Stimulated activated CD8-positive, alpha-beta memory T cell treated with anti-CD3 and anti-CD28 coated beads, Interleukin-15, amount 100 ng/mL, for 48 hours (primary cell): ENCODE measurements at places on chromosomes 1 and 21.

- no peak for DNase-seq
Measured at GRCh38 chr1:110056776-110057175, 13.7 kb downstream of the ALX3 start.

DNA sequence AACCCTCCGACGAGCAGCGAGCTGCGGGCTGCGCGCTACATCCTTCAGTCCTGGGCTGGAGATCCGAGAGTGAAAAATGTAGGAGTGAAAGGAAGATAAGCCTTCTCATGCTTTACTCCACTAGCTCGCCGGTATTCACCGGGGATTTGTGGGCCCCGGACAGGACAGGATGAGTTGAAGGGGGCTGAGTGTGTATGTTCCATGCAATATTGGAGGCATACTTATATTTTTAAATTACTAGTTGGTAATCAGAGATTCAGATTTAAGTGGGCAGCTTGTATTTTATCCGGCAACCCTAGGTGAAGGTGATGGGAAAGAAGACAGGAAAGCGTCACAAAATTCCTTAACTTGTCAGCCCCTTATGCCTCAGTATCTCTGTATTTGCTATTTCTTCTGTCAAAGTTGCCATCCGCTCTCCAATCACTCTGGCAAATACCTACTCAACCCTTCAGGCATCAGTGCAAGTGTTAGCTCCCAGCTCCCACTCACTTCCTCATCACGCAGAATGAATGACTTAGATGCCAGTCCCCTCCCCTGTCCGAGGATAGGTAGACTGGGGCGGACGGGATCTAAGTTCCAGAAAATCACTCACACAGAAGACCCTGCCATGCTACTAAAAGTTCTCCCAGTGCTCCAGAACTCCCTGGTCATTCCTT is 503 bp upstream of the PIGM start:
- no peak for DNase-seq

- no peak for DNase-seq
Measured at GRCh38 chr1:210076620-210077019, 138.6 kb downstream of the SYT14 start.

DNA sequence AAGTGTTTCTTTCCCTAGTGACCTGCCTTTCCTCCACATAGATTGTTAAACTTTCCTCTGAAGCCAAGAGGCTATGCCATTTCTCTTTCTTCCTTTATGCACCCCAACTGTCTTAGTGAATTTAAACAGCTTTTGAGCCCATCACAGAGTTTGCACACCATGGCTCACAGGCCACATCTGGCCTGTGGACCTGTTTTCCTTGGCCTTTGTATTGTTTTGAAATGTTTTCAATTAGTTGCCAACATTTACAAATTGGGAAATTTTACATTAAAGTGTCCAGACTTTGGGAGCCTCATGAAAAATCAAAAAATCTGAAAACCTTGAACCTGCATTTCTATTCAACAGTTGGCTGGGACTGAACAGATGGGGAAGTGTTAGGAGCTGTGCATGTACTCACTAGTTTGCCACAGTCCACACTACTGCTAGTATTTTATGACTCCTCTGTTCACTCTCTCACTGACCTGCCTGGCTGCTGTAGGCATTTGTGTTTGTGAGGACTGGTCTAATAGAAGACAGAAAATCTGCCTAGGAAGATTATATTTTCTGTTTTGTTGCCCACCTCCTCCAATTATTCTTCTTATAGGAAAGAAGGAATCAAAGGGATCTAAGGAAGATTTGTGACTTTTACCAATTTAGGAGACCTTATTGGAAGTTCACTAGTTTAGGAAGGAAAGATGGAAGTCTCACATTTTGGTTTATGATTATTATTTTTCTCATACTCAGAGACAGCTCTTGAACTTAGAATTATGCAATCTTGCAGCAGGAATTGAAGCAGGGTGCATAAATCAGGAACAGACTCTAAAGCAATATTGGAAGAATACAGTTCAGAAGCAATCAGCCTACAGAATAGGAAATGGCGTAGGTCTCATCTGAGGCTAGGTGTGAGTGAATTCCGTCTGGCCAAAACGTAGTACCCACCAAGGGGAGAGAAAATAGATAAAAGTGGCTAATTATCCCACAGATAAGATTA is 134.7 kb downstream of the HLX start:
- no peak for DNase-seq

GRCh38 chr1:47024141-47024801 is 802 bp downstream of the CYP4X1 start:
- no peak for DNase-seq

DNA sequence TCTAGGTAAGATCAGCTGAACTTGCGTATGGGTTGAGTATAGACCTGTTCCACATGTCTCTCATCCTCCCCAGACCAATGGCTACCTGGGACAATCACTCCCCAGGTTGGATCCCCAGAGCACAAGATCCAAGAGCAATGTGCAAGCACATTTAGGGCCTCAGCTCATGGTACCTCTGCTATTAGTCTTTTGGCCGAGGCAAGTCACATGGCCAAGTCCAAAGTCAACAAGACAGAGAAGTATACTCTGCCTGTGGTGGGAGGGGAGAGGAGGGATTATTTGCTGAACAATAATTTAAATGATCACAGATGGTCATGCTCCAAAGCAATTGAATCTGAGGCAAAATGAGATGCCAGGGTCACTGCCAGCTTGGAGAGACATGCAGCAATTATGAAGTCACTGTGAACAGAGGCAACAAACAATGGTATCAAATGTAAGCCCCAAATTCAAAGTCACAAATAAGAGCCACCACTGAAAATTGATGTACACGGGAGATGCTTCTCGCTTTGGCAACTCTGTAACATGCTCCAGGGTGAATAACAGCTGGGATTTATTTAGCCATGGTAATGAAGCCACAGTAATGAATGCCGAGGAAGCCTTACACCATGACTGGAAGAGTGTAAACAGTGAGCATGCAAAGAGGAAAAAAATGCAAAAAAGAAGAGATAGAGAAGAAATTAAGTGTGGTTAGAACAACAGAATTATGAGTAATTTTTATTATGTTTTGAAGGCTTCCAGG is 149.1 kb downstream of the ZNF281 start:
- no peak for DNase-seq
